B cell (primary cell): ENCODE measurements at places on chromosomes 12 and 14. TPM values are rescaled to one million over a fixed set of nuclear protein-coding genes. Genes with fewer than 3 reads are reported as not detected.

The HSPA2 gene
- total RNA-seq = 14.9 and 19.6 TPM in 2 replicates

- no peaks in the 10 kb centered on the region for H3K4me1 ChIP-seq
- H3K4me3 ChIP-seq = no peak overlapping the region
- no peak overlapping the region for H3K27ac ChIP-seq
- no peaks in the 10 kb centered on the region for H3K27me3 ChIP-seq
These were observed 254.0 kb downstream of the NTF3 start for GRCh38 chr12:5685935-5686334.

DNA sequence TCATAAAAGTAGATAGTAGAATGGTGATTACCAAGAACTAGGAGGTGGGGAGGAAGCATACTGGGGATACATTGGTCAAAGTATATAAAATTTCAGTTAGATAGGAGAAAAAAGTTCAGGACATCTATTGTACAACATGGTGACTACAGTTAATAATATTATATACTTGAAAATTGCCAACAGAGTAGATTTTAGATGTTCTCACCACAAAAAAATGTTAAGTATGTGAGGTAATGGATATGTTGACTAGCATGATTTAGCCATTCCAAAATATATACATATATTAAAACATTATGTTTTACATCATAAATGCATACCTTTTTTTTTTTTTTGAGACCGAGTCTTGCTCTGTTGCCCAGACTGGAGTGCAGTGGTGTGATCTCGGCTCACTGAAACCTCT, 31.0 kb downstream of the TMEM116 start:
- H3K36me3 ChIP-seq = no peaks in the 10 kb centered on the region
- DNase-seq = no peak
- H3K27ac ChIP-seq = no peak overlapping the region
- no peaks in the 10 kb centered on the region for H3K27me3 ChIP-seq

DNA sequence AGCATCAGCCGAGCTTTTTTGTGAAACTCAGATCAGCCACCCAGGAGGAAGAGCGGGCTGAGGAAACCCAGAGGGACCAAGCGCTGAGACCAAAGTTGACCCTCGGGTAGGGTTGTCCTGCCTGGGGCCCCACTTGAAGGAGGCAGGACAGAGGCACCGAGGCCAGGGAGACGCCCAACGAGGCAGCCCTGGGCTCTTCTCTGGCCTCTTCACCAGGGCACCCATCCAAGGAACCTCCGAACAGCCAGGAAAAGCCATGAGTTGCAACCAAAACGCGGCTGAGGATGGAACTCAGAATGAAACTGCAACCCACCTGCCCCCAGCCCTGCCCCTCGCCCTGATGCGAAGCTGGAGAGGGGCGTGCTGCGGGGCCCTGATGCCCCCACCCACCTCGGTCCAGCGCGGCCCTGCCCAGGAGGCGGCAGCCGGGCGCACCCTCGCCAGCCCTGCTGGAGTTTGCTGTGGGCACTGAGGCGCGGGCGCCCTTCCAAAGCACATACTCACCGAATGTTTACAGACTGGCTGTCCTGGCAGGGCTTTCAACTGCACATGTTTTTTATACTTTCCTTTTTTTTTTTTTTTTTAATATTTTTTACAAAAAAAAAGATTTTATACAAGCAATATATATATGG, 41.9 kb downstream of the JDP2 start:
- no peaks in the 10 kb centered on the region for H3K27me3 ChIP-seq
- no peak for DNase-seq
- peaks cover 30% of the 10 kb centered on the region for H3K36me3 ChIP-seq
- peak overlapping the region; percentile 71 for H3K27ac ChIP-seq
- H3K4me1 ChIP-seq = peaks cover 14% of the 10 kb centered on the region
- H3K4me3 ChIP-seq = no peak overlapping the region

DNA sequence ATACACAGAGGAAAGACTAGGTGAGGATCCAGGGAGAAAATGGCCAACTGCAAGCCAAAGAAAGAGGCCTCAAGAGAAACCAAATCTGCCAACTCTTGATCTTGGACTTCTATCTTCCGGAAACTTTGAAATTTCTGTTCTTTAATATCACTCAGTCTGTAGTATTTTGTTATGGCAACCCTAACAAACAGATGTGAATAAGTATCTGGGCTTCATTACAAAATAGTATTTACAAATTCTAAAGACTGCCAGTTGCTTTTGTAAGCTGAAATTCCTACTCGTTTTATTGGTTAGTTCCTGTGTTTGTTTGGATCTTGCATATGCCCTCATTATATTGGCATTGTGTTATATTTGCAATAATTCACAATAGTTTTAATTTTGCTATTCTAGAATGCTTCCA, 143.2 kb upstream of the USP15 start:
- H3K4me1 ChIP-seq = no peaks in the 10 kb centered on the region
- no peak overlapping the region for H3K4me3 ChIP-seq
- H3K27ac ChIP-seq = no peak overlapping the region
- DNase-seq = no peak
- no peaks in the 10 kb centered on the region for H3K36me3 ChIP-seq

- H3K27me3 ChIP-seq = peaks cover 3% of the 10 kb centered on the region
- H3K27ac ChIP-seq = no peak overlapping the region
- H3K4me3 ChIP-seq = no peak overlapping the region
- H3K36me3 ChIP-seq = no peaks in the 10 kb centered on the region
These were observed 204.9 kb downstream of the KIF26A start for GRCh38 chr14:104343294-104343625.

The DAAM1 gene
- total RNA-seq = 33.3 and 34.3 TPM in 2 replicates

GRCh38 chr12:26273811-26274210, 78.4 kb downstream of the SSPN start:
- no peaks in the 10 kb centered on the region for H3K36me3 ChIP-seq
- H3K4me3 ChIP-seq = no peak overlapping the region
- no peak overlapping the region for H3K27ac ChIP-seq
- DNase-seq = no peak
- H3K27me3 ChIP-seq = no peaks in the 10 kb centered on the region
- peaks cover 24% of the 10 kb centered on the region for H3K4me1 ChIP-seq

GRCh38 chr12:1926251-1926657, 7.8 kb upstream of the CACNA2D4 start:
- H3K27me3 ChIP-seq = no peaks in the 10 kb centered on the region
- H3K4me3 ChIP-seq = no peak overlapping the region
- no peak overlapping the region for H3K27ac ChIP-seq
- H3K4me1 ChIP-seq = peaks cover 64% of the 10 kb centered on the region
- H3K36me3 ChIP-seq = no peaks in the 10 kb centered on the region
- DNase-seq = no peak

- no peak overlapping the region for H3K27ac ChIP-seq
- H3K4me3 ChIP-seq = no peak overlapping the region
These were observed 174.8 kb upstream of the ATF7IP start for GRCh38 chr12:14190694-14191093.

The ALG10B gene
- 10.6 and 13.0 TPM in 2 replicates for total RNA-seq

GRCh38 chr12:14024591-14024990, 43.2 kb upstream of the GRIN2B start:
- peaks cover 4% of the 10 kb centered on the region for H3K27me3 ChIP-seq
- no peaks in the 10 kb centered on the region for H3K36me3 ChIP-seq
- H3K4me3 ChIP-seq = no peak overlapping the region
- H3K27ac ChIP-seq = no peak overlapping the region
- H3K4me1 ChIP-seq = no peaks in the 10 kb centered on the region
- DNase-seq = no peak

- H3K27me3 ChIP-seq = no peaks in the 10 kb centered on the region
- peaks cover 31% of the 10 kb centered on the region for H3K4me1 ChIP-seq
- no peaks in the 10 kb centered on the region for H3K36me3 ChIP-seq
These were observed 7.1 kb upstream of the MRPL52 start for GRCh38 chr14:22822571-22823098.

The TBX3 gene
- not detected in 2 replicates for total RNA-seq

The SIX6 gene
- not detected in 2 replicates for total RNA-seq

DNA sequence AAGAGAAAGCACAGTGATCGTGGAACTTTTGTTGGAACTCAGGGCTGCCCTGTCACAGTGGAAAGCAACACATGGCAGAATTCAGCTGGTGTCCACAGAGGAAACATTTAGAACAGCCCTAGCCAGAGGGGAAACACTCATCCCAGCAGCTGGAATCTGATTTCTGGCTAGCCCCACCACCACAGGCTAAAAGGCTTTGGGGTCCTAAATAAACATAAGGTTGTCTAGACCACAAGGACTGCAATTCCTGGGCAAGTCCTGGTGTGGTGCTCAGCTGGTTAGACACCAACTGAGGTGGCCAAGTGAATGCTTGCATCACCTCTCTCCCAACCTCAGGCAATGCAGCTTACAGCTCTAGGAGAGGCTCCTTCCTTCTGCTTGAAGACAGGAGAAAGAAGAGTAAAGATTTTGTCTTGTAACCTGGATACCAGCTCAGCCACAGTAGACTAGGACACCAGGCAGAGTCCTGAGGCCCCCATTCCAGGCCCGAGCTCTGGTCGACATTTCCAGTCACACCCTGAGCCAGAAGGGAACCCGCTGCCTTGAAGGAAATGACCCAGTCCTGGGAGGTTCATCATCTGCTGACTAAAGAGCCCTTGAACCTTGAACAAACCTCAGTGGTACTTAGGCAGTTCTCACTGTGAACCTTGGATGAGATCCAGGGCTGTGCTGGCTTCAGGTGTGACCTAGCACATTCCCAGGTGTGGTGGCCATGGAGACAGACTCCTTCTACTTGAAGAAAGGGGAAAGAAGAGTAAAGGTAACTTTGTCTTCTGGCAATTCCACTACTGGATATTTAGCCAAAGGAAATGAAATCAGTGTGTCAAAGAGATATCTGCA, 85.4 kb upstream of the PLXNC1 start:
- H3K36me3 ChIP-seq = no peaks in the 10 kb centered on the region
- no peak overlapping the region for H3K27ac ChIP-seq
- no peaks in the 10 kb centered on the region for H3K27me3 ChIP-seq
- no peak for DNase-seq
- H3K4me1 ChIP-seq = no peaks in the 10 kb centered on the region
- no peak overlapping the region for H3K4me3 ChIP-seq

The FGF6 gene
- total RNA-seq = not detected in 2 replicates

DNA sequence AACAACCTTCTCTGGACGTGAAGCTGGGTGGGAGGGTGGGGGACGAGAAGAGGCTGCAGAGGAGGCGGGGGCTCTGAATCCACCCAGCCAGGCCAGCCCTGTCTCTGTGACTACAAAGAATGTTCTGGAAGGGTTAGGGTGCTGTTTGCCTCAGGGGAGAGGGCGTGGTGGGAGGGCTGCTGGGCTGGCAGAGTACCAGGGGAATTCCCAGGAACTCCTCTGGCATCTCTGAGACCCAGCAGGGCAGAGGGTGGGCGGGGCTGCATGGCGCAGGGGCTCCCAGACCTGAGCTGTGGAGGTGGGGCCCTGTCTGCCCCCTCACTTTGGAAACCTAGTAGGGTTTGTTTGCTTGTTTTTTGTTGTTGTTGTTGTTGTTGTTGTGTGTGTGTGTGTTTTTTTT, 45.5 kb upstream of the FZD10 start:
- H3K27ac ChIP-seq = no peak overlapping the region
- H3K4me1 ChIP-seq = no peaks in the 10 kb centered on the region
- H3K27me3 ChIP-seq = no peaks in the 10 kb centered on the region
- no peak overlapping the region for H3K4me3 ChIP-seq
- H3K36me3 ChIP-seq = no peaks in the 10 kb centered on the region

GRCh38 chr12:101697197-101697929, at the start of gene CHPT1:
CHPT1 (plus strand) TSS chr12:101697640; CDS start chr12:101697862, 222 bp downstream.
- H3K27me3 ChIP-seq = no peaks in the 10 kb centered on the region
- no peaks in the 10 kb centered on the region for H3K36me3 ChIP-seq
- peak; percentile 87 for DNase-seq
- peak within 1 kb of the TSS; percentile 83 for H3K4me3 ChIP-seq
- peak within 1 kb of the TSS; percentile 88 for H3K27ac ChIP-seq
- peaks cover 26% of the 10 kb centered on the region for H3K4me1 ChIP-seq

DNA sequence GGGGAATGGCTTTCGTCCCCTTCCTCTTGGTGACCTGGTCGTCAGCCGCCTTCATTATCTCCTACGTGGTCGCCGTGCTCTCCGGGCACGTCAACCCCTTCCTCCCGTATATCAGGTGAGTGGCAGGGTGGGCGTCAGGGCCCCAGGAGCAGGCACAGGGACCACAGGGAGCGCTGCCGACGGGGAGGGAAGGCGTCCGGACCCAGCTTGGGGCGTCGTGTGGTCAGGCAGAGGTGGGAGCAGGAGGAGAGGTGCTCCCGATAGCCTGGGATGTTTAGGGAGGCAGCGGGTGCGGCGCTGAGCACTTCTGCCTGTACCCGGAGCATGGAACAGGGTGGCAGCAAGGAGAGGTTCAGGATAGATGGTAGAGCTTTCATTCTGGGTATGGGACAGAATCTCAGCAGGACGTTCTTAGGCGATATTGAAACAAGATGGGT, 444 bp downstream of the DRAM1 start:
- peak overlapping the region; percentile 91 for H3K4me3 ChIP-seq
- H3K36me3 ChIP-seq = no peaks in the 10 kb centered on the region
- H3K27ac ChIP-seq = peak overlapping the region; percentile 54
- no peaks in the 10 kb centered on the region for H3K27me3 ChIP-seq
- peaks cover 6% of the 10 kb centered on the region for H3K4me1 ChIP-seq

DNA sequence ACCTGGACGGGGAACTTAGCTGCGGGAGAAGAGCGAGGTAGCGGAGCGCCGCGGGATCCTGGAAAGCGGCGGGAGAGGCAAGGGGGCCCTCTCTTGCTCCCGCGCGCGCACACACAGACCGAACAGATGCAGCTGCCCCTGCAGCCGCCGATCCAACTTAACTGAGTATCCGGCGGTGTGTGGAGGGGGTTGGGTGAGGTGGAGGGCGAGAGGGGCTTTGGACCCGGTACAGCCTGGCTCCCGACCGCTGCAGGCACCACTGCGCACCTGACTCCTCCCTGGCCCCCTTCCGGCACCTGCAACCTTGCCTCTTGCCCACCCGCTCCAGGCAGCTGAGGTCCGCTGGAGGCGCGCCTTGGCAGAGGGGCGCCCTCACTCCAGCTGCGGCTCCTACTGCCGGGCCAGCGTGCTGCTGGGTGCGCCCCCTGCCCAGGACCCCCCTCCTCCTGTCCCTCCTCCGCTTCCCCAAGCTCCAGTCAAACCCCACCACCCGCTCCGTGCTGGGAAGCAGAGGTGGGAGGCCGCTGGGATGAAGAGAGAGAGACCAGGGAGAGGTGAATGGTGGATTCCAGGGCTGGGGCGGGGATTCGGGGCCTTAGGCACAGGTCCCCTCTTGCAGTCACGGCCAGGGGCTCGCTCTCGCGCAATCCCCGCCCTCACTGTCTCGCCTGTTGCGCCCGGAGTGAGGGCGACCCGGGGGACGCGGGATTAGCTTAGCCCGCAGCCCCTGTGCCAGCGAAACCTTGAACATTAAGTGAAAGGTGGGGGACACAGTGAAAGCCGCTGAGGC, 2.6 kb downstream of the DIO3 start:
- peaks cover 75% of the 10 kb centered on the region for H3K27me3 ChIP-seq
- H3K27ac ChIP-seq = no peak overlapping the region
- H3K4me3 ChIP-seq = no peak overlapping the region
- H3K4me1 ChIP-seq = no peaks in the 10 kb centered on the region
- no peaks in the 10 kb centered on the region for H3K36me3 ChIP-seq
- DNase-seq = no peak

DNA sequence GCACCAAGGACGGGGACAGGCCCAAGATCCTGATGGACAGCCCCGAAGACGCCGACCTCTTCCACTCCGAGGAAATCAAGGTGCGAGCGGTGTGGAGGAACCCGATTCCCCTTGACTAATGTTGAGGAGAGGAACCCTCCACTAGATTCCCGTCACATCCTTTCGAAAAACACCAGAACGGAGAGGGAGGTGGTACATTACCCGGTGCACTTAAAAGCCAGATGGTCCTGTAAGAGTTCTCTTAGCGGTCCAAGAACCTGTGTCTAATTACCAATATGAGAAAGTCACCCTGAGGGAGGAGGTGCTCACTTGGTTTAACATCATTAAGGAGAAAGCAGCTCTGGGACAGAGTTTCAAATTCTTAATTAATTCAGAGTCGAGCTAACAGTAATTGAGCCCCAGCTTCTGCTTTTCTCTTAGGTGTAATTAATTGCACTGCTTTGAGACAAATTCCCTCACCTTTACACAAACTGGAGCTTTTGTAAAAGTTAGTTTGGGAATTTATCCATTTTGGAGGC, 450 bp downstream of the PRKAB1 start:
- no peaks in the 10 kb centered on the region for H3K27me3 ChIP-seq
- H3K27ac ChIP-seq = peak overlapping the region; percentile 92
- H3K4me1 ChIP-seq = peaks cover 28% of the 10 kb centered on the region
- no peak for DNase-seq
- H3K4me3 ChIP-seq = peak overlapping the region; percentile 95
